Thoracic aorta endothelial cell (primary cell): ENCODE measurements at places on chromosomes 2 and 18. TPM values are rescaled to one million over a fixed set of nuclear protein-coding genes. Genes with fewer than 3 reads are reported as not detected.

Gene CCDC178
- total RNA-seq, result not detected in 2 replicates

Gene COL4A4
- 0.29 and 0.93 TPM in 2 replicates for total RNA-seq

Gene SNORC
- total RNA-seq, result 0.40 and 0.79 TPM in 2 replicates

Gene TCF23
- not detected in 2 replicates for total RNA-seq

Gene POTEF
- 0.13 TPM in 1 of 2 replicates, not detected in the other for total RNA-seq

Gene GAREM1
- total RNA-seq, result 1.1 and 1.9 TPM in 2 replicates

Gene ANO7
- 0.93 and 1.7 TPM in 2 replicates for total RNA-seq

Gene ATP8B1
- total RNA-seq, result 85.6 and 95.1 TPM in 2 replicates

Gene APOB
- total RNA-seq, result 1.3 and 1.8 TPM in 2 replicates

Gene SKA1
- total RNA-seq, result 35.5 and 47.7 TPM in 2 replicates

Gene ATP5F1A
- 944 and 1,163 TPM in 2 replicates for total RNA-seq

Gene ARHGAP15
- not detected in 2 replicates for total RNA-seq

Gene CNGA3
- total RNA-seq, result under 0.01 TPM in 1 of 2 replicates, not detected in the other

Gene OTOS
- not detected in 2 replicates for total RNA-seq

Gene TMEM87B
- 72.9 and 88.7 TPM in 2 replicates for total RNA-seq

Gene SALL3
- total RNA-seq, result 1.1 TPM in 1 of 2 replicates, not detected in the other

Gene GALNT14
- 0.66 and 2.4 TPM in 2 replicates for total RNA-seq

Gene FAM237A
- total RNA-seq, result not detected in 2 replicates

Gene SATB2
- 1.3 and 2.7 TPM in 2 replicates for total RNA-seq

Gene CDH2
- total RNA-seq, result 13.3 and 42.4 TPM in 2 replicates

Gene SMPD4
- 29.5 and 44.8 TPM in 2 replicates for total RNA-seq

Gene SDC1
- total RNA-seq, result 1.6 and 2.4 TPM in 2 replicates

Gene RNF152
- 35.0 and 43.4 TPM in 2 replicates for total RNA-seq

Gene PRKAG3
- total RNA-seq, result not detected in 2 replicates

Gene CIB4
- total RNA-seq, result not detected in 2 replicates

Gene PPP1R1C
- total RNA-seq, result 0.43 and 0.53 TPM in 2 replicates

Gene TMEM237
- 42.1 and 69.7 TPM in 2 replicates for total RNA-seq

Gene CD8B2
- not detected in 2 replicates for total RNA-seq

Gene CHPF
- total RNA-seq, result 0.22 and 0.40 TPM in 2 replicates

Gene BCL11A
- 0.27 TPM in 1 of 2 replicates, not detected in the other for total RNA-seq
